ENCODE measurements at places on chromosomes 16 and 17. TPM values are rescaled to one million over a fixed set of nuclear protein-coding genes. Genes with fewer than 3 reads are reported as not detected.

The RECQL5 gene
- total RNA-seq = 24.5 TPM

The FOXF1 gene
- not detected for total RNA-seq

The CES5A gene
- total RNA-seq = not detected

The HBQ1 gene
- 6.6 TPM for total RNA-seq

The TTLL6 gene
- total RNA-seq = 1.9 TPM

The PPP1R1B gene
- total RNA-seq = 1.5 TPM

The TMEM204 gene
- total RNA-seq = not detected

The EXOC3L1 gene
- total RNA-seq = 1.6 TPM

The CPHXL gene
- not detected for total RNA-seq

The GP1BA gene
- total RNA-seq = not detected

DNA sequence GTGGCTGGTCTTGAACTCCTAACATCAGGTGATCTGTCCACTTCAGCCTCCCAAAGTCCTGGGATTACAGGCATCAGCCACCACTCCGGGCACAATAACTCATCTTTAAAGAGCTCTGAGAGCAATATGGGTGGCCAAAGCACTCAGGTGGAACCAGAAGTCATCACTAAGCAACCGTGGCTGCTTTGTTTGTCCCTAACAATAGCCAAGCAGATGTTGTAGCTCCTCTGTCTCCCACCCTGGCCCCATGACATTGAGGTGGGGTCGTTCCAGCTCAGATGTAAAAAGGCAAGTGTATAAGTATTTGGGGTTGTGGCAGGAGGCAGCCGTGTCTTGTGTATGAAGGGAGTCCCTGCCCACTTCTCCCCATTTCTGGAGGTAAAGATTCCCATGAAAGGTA lies 3.7 kb upstream of the SCIMP start:
- H3K27ac ChIP-seq = no peak overlapping the region
- no peaks in the 10 kb centered on the region for H3K27me3 ChIP-seq
- no peaks in the 10 kb centered on the region for H3K36me3 ChIP-seq
- H3K4me1 ChIP-seq = no peaks in the 10 kb centered on the region

- peaks cover 78% of the 10 kb centered on the region for H3K4me1 ChIP-seq
- peak overlapping the region; percentile 100 for H3K27ac ChIP-seq
- no peaks in the 10 kb centered on the region for H3K27me3 ChIP-seq
- DNase-seq = no peak
These were observed 5.4 kb upstream of the BCAR1 start for GRCh38 chr16:75256696-75257343.

GRCh38 chr17:70040336-70040735 lies 34.7 kb upstream of the KCNJ16 start:
- H3K27ac ChIP-seq = no peak overlapping the region
- DNase-seq = no peak
- H3K27me3 ChIP-seq = no peaks in the 10 kb centered on the region
- H3K4me3 ChIP-seq = no peak overlapping the region
- no peaks in the 10 kb centered on the region for H3K4me1 ChIP-seq

- no peak overlapping the region for H3K4me3 ChIP-seq
- H3K27ac ChIP-seq = no peak overlapping the region
- H3K27me3 ChIP-seq = no peaks in the 10 kb centered on the region
These were observed 75.2 kb downstream of the CPPED1 start for GRCh38 chr16:12728469-12728868.

DNA sequence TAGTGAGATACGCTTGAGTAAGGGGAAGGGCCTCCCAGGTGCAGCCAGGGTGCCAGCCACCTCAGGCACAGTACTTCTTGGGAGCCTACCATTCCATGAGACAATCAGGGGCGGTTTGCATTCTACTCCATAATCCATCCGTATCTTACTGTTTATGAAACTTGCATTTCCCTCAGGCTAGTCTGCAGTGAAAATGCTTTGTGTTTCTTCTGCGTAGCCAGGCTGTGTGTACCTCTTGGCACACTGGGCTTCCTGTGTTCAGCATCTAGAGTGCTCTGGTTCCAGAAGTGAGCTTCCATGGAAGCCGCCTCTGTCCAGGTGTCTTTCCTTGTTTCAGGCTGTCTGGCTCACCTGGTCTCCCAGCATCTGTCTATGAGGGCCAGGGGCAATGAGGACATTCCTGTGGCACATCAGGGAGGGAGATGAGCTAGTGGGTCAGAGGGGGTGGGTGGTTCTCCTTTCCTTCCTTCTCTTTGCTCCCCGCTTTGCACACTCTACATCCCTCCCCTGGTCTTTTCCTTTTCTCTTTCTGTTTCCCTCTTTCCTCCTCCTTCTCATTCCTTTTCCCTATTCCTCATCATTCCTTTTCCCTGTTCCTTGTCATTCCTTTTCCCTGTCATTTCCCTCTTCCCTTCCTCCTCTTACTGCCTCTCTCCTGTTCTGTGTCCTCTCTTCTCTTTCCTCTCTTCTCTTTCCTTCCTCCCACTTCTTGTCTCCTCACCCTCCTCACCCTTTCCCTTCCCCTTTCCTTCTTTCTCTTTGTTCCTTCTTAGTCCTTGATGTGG lies 386.5 kb downstream of the CPPED1 start:
- no peaks in the 10 kb centered on the region for H3K4me1 ChIP-seq
- no peaks in the 10 kb centered on the region for H3K27me3 ChIP-seq
- DNase-seq = no peak
- H3K27ac ChIP-seq = no peak overlapping the region

- no peak overlapping the region for H3K4me3 ChIP-seq
- no peaks in the 10 kb centered on the region for H3K27me3 ChIP-seq
- H3K4me1 ChIP-seq = no peaks in the 10 kb centered on the region
These were observed 13.1 kb downstream of the TBC1D24 start for GRCh38 chr16:2487903-2488531.

GRCh38 chr16:52964290-52964689 lies 88.4 kb downstream of the CHD9NB start:
- no peak overlapping the region for H3K4me3 ChIP-seq
- H3K27me3 ChIP-seq = no peaks in the 10 kb centered on the region
- no peaks in the 10 kb centered on the region for H3K36me3 ChIP-seq

DNA sequence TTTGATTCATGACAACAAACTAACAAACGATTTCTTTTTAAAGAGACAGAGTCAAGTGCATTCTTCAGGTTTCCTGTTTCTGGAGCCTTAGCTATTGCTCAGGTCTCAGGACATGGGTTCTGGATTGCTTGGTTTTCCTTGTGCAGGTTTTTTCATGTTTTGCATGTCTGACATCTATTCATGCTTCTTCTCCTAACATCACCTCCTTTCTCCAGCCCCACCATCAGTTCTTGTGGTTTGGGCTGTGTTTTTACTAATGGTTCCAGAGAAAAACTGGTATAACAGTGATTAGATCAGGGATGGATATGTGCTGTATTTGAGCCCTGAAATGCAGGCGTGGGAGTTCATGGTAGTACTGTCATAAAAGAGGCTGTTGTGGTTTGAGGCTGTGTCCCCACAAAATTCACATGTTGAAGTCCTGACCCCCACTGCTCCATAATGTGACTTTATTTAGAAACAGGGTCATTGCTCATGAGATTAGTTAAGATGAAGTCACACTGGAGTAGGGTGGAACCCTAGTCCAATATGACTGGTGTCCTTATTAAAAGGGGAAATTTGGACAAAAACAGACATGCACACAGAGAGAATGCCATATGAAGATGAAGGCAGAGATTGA lies 67.9 kb downstream of the IRX6 start:
- DNase-seq = no peak
- no peak overlapping the region for H3K4me3 ChIP-seq

DNA sequence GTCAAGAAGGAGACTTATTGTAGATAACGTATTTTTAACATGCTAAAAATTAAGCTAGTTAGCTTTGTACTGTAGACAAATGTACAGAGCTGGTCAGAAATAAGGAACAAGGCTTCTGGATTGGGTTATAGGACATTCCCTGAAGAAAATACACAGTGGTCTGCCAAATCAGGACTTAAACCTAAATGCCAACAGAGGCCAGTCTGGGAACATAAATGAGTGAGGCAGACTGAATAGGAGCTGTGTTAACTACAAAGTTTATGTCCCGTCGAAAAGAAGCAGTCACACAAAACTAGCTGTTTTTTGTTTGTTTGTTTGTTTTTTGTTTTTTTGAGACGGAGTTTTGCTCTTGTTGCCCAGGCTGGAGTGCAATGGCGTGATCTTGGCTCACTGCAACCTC lies 120.4 kb upstream of the C17orf78 start:
- H3K4me1 ChIP-seq = no peaks in the 10 kb centered on the region
- no peak overlapping the region for H3K27ac ChIP-seq
- no peak overlapping the region for H3K4me3 ChIP-seq
- no peak for DNase-seq
- peaks cover 41% of the 10 kb centered on the region for H3K36me3 ChIP-seq
- no peaks in the 10 kb centered on the region for H3K27me3 ChIP-seq

- no peaks in the 10 kb centered on the region for H3K36me3 ChIP-seq
- no peaks in the 10 kb centered on the region for H3K27me3 ChIP-seq
- DNase-seq = peak; percentile 35
These were observed 14.3 kb upstream of the NUBP1 start for GRCh38 chr16:10729104-10730048.

GRCh38 chr17:44830359-44831288 lies 537 bp upstream of the GJC1 start:
- no peaks in the 10 kb centered on the region for H3K27me3 ChIP-seq
- H3K4me1 ChIP-seq = peaks cover 36% of the 10 kb centered on the region
- H3K27ac ChIP-seq = peak overlapping the region; percentile 91
- H3K36me3 ChIP-seq = no peaks in the 10 kb centered on the region
- DNase-seq = peak; percentile 92

- no peaks in the 10 kb centered on the region for H3K27me3 ChIP-seq
- peak; percentile 78 for DNase-seq
- H3K4me3 ChIP-seq = no peak overlapping the region
- no peak overlapping the region for H3K27ac ChIP-seq
These were observed 6.0 kb downstream of the CPSF4L start for GRCh38 chr17:73255671-73256181.

DNA sequence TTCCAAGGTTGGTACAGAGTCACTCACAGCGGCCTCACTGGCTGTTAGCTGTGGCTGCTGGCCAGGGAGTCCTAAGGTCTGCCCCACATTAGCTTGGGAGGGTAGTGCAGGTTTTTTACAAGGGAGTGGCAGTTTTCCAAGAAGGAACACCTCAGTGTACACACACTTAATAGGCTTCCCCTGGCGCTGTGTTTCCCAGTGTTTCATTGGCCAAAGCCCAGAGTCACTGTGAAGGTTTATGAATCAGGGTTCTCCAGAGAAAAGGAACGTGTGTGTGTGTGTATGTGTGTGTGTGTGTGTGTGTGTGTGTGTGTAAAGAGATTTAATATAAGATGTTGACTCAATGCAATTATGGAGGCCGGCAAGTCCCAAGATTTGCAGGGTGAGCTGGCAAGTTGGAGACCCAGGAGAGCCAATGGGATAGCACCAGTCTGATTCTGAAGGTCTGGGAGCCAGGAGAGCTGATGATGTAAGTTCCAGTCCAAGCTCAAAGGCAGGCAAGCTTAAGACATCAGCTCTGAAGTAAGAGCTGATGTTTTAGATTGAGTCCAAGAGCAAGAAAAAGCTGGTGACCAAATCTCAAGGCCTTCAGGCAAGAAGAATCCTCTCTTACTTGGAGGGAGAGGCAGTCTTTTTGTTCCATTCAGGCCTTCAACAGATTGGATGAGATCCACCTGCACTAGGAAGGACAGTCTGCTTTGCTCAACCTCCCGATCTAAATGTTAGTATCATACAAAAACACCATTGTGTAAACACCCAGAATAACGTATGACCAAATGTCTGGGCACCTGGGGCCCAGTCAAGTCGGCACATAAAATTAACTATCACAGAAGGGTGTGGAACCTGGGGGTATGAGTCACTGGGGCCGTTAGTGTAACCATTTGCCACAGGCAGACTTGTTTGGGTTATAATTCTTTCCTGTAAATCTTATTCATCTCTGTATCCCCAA lies 206.8 kb downstream of the PRKCA start:
- no peaks in the 10 kb centered on the region for H3K4me1 ChIP-seq
- no peaks in the 10 kb centered on the region for H3K36me3 ChIP-seq
- H3K4me3 ChIP-seq = no peak overlapping the region

GRCh38 chr16:24918641-24919040 lies 72.9 kb downstream of the SLC5A11 start:
- H3K36me3 ChIP-seq = no peaks in the 10 kb centered on the region
- no peak overlapping the region for H3K4me3 ChIP-seq
- H3K27me3 ChIP-seq = no peaks in the 10 kb centered on the region
- DNase-seq = no peak

- H3K36me3 ChIP-seq = no peaks in the 10 kb centered on the region
- H3K27me3 ChIP-seq = no peaks in the 10 kb centered on the region
- peaks cover 35% of the 10 kb centered on the region for H3K4me1 ChIP-seq
- no peak overlapping the region for H3K4me3 ChIP-seq
- no peak for DNase-seq
- no peak overlapping the region for H3K27ac ChIP-seq
These were observed 126.0 kb downstream of the MGAT5B start for GRCh38 chr17:76994237-76994637.

- no peak overlapping the region for H3K4me3 ChIP-seq
- H3K4me1 ChIP-seq = peaks cover 6% of the 10 kb centered on the region
- H3K27ac ChIP-seq = no peak overlapping the region
These were observed 36.2 kb downstream of the RBFOX3 start for GRCh38 chr17:79574656-79575055.

GRCh38 chr17:59963738-59964481 lies 630 bp downstream of the RNFT1 start:
- H3K36me3 ChIP-seq = no peaks in the 10 kb centered on the region
- no peak overlapping the region for H3K27ac ChIP-seq
- peak; percentile 6 for DNase-seq
- H3K4me3 ChIP-seq = peak overlapping the region; percentile 95

- no peaks in the 10 kb centered on the region for H3K36me3 ChIP-seq
- H3K27me3 ChIP-seq = no peaks in the 10 kb centered on the region
- H3K4me3 ChIP-seq = no peak overlapping the region
- H3K27ac ChIP-seq = no peak overlapping the region
These were observed 33.3 kb upstream of the USP43 start for GRCh38 chr17:9612006-9612405.

GRCh38 chr17:16215965-16216316 lies 607 bp upstream of the NCOR1 start:
- peak overlapping the region; percentile 97 for H3K27ac ChIP-seq
- peaks cover 17% of the 10 kb centered on the region for H3K4me1 ChIP-seq
- H3K27me3 ChIP-seq = no peaks in the 10 kb centered on the region
- peak overlapping the region; percentile 88 for H3K4me3 ChIP-seq

- no peaks in the 10 kb centered on the region for H3K4me1 ChIP-seq
- no peak for DNase-seq
- H3K4me3 ChIP-seq = no peak overlapping the region
- H3K27me3 ChIP-seq = no peaks in the 10 kb centered on the region
- H3K36me3 ChIP-seq = no peaks in the 10 kb centered on the region
These were observed 38.2 kb downstream of the HASPIN start for GRCh38 chr17:3761918-3762380.

GRCh38 chr16:72657791-72658190 lies 390.1 kb downstream of the ZFHX3 start:
- no peaks in the 10 kb centered on the region for H3K4me1 ChIP-seq
- H3K27ac ChIP-seq = no peak overlapping the region
- H3K36me3 ChIP-seq = no peaks in the 10 kb centered on the region
- no peak for DNase-seq
- H3K27me3 ChIP-seq = no peaks in the 10 kb centered on the region
- no peak overlapping the region for H3K4me3 ChIP-seq

GRCh38 chr17:35160354-35161201 lies 13.0 kb downstream of the UNC45B start:
- no peak for DNase-seq
- H3K27ac ChIP-seq = no peak overlapping the region
- H3K36me3 ChIP-seq = no peaks in the 10 kb centered on the region
- no peaks in the 10 kb centered on the region for H3K27me3 ChIP-seq
- peaks cover 3% of the 10 kb centered on the region for H3K4me1 ChIP-seq
- no peak overlapping the region for H3K4me3 ChIP-seq

GRCh38 chr17:81578561-81579225 lies 26.5 kb upstream of the FAAP100 start:
- H3K36me3 ChIP-seq = peaks cover 18% of the 10 kb centered on the region
- no peak overlapping the region for H3K27ac ChIP-seq

- H3K27me3 ChIP-seq = no peaks in the 10 kb centered on the region
- H3K4me3 ChIP-seq = no peak overlapping the region
- H3K4me1 ChIP-seq = no peaks in the 10 kb centered on the region
- H3K27ac ChIP-seq = no peak overlapping the region
- DNase-seq = no peak
- H3K36me3 ChIP-seq = no peaks in the 10 kb centered on the region
These were observed 222.9 kb downstream of the PRKCA start for GRCh38 chr17:66525338-66525737.
